Substantia nigra (tissue), 51 donors: ENCODE measurements at places on chromosomes 2 and 18.

GRCh38 chr2:199312931-199313330, 144.8 kb downstream of the SATB2 start:
- no peak for DNase-seq

DNA sequence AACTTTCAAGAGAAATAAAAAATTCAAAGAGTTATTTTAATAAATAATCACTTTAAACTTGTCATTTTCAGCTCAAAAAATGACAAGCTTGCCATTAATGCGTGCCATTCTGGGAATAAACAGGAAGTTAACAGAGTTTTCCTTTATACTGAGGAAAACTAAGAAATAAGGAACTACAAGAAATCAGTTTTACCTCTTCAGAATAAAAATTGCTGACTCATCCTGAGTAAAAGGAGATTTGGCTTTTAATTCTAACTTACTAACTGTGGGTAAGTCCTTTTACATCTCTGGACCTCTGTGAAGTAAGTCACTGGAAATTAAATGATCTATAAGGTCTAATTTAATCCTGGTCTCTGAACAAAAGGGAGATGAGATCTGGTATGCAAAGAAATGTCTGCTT, 16.1 kb downstream of the CEBPZ start:
- no peak for DNase-seq

DNA sequence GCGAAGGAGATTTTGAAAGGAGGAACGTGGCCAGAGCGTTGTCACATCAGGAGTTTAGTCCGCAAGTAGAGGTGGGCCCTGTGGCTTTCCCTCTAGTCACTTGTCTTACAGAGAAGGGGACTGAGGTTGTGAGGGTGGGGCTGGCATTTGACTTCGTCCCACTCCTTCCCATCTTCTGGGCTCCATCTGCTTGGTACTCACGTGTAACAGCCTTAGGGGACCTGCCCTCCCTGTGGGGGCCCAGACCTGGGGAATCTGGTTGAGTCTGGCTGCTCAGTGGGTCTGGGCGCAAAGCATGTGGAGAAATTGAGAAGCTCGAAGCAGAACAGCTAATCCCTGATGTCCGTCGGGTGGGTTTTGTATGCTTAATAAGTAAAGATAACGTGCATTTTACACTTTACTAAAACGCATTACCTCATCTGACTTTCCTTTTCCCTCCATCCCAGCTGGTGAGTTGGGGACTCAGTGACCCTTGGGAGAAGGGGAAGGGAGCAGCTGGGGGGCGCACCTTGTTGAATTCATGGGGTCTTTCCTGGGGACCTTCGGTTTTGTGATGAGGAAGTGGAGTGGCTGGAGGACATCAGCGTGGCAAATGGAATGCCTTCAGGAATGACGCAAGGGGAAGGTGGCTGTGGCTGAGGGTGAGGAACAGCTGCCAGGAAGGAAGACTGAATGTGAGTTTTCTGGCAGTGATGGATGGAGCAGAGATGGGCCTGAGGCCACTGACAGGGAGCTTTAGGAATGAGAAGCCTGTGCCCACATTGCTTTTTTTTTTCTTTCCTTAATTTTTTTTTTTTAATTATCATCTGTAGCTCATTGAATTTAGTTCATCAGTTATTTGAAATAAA, 44.8 kb downstream of the ASAP2 start:
- DNase-seq, result no peak

GRCh38 chr2:234722176-234722575, 225.3 kb upstream of the ARL4C start:
- no peak for DNase-seq

DNA sequence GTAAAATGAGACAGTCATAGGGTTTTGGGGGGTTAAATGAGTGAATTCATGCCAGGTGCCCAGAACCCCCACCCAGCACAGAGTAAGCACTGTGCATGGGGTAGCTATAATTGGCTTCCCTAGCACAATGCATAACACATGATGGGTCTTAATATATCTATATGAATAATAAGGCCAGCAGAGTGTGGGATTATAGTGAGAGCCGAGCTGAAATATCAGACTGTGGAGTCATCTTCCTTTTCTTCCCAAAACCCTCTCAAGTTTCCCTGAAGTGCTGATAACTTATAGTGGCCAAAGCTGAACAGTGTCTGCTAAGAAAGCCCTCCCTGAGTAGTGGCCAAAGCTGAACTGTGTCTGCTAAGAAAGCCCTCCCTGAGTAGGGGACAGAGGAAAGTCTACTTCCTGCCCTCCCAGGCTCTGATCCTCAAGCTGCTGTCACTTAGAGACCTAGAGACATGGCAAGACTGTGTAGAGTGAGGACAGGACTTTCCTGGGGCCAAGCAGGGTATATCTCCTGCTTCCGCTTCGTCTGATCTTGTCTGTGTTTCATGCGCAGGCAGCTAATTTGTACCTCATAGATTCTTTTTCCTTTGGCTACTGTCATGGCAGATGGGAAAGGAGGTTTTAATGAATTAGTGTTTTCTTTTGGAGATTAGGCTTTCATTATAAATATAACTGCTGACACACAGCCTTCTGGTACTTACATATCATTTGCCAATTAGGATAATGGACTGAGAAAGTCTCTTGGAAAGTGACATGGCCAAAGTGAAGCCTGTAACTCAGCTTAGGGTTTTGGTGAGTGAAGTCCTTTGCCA, 94.9 kb downstream of the FHOD3 start:
- DNase-seq, result no peak

- no peak for DNase-seq
Measured at GRCh38 chr2:190355968-190356644, 12.7 kb downstream of the INPP1 start.

- DNase-seq, result no peak
Measured at GRCh38 chr2:52805901-52806410, 961.6 kb upstream of the CHAC2 start.

- DNase-seq, result no peak
Measured at GRCh38 chr2:169637620-169638019, 53.5 kb downstream of the PPIG start.

DNA sequence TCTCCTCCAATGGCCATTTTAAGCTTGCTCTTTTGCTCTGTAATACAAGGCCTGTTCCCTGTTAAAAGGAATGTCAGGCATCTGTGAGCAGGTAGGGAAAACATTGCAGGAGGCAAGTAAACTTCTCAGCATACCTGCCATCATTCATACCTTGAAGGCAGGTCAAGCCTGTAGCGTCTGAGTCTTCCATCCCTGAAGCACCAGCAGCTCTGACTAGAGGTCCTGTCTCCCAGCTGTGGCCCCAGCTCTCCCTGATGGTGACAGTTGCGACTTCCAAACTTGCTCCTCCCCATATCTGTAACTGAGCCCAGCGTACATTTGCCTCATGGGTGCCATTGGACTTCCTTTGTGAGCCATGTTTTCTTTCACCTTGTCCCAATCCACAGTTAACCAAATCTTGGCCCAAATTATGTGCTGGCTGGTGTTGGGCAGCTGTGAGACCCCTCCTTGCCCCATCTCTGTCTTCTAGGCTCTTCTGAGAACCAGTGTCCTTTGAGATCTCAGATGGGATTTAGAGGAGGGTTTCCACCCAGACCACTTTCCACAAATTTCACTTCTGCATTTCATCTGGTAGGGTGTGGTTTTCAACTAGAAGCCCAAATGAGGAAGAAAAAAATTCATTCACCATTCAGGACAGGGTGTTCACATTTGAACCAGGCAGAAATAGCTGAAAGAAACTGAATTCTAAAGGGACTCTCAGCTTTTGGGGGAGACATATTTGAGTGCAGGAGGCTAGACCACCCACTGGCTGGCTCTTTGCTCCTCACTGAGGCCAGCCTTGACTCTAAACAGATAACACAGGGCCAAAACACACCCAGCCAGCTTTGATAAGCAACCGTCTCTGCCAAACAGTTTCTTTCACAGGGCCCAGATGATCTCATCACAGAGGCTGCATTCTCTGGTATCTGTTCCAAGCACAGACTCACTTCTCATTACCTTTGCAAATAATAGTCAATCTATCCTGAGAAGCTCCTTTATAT, 66.4 kb upstream of the MSH2 start:
- no peak for DNase-seq

- DNase-seq, result no peak
Measured at GRCh38 chr18:6781142-6781714, 51.7 kb downstream of the ARHGAP28 start.

DNA sequence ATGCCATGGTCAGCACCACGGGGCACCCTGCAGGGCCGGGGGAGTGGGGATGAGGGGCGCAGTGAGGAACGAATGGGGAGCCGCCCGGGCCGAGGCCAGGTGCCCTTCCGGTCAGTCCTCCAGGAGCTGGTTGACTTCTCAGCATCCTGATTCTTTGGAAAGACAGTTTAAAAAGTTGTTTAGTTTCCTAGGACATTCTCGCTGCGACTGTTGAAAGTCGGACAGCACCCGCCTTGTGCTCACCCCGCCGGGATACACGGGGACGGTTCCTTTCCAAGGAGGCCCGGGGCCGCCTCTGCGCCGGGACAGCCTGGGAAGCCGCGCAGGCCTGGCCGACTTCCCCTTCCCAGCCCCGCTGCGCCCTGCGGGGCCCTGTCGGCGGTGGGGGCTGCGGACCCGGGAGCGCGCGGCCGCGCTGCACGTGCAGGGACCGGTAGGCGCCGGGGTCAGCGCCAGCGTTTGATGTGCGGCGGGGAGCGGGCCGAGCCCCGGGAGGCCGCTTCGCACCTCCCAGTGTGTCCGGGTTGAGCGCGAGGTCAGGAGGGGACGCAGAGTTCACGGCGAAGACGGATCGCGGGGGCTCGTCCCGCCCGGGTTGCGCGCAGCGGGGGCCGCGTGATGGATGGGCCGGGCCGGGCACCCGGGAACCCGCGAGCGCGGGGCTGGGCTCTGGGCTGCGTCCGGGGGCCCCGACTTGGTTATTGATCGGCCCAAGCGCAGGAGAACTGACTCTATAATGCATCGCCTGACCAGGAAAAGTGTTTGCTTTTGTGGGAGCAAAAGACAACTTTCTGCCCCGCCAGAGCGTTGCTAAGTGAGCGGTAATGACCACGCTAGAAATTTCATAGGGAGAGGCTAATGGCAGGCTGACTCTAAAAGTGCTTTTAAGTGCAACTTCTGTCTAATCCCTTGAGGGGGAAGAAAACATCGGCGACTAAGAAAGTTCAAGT, 28.0 kb upstream of the SMIM21 start:
- DNase-seq, result peak; percentile 22

GRCh38 chr18:79912994-79913831, 38.2 kb downstream of the SLC66A2 start:
- DNase-seq, result no peak

DNA sequence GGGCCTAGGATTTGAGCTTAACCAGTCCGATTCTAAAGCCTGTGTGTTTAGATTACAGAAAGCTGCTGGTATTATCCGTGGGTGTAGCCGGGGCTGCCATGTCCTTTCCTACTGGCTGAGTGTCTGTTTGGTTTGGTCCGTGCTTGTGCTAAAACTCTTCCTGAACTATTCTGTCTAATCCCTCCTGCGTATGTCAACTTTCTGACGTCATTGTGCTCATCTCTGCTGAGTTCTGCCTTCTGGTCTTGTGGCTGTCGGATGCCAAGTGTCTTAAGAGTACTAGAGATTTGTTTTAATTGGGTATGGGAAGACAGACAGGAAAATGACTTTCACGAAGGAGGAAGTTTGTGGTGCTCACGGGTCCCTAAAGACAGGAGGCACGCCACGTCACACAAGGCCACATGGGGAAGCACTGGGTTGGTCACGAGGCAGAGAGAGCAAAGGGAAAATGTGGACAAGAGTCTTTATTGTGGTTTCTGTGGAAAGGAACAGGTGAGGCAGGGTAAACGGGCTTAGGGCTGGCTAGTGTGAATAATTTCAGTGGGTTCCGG, 31.8 kb upstream of the NTSR2 start:
- DNase-seq, result no peak

- DNase-seq, result no peak
Measured at GRCh38 chr2:18910843-18911242, 321.5 kb upstream of the NT5C1B start.

DNA sequence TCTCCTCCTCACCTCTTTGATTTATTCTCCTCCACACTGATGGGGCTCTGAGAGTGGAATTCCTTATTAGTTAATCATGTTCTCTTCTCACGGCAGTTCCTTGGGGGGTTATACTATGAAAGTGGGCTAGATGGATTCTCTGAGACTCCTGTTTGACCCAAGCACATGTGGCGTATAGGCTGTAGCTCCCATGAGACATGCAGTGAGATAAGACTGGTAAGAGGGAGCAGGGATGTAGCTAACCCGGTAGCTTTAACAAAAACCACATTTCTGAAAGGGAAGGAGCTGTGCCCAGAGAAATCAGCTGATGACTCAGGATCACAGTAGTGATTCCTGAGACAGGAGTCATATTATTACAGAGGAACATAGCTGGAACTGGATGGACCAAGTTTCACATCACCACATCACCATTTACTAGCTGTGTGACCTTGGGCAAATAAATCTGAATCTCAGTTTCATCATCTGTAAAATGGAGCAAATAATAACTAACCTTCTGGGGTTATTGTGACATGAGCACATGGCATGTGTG, 82.9 kb downstream of the CRIM1 start:
- no peak for DNase-seq

GRCh38 chr2:119264781-119265692, 41.4 kb downstream of the STEAP3 start:
- DNase-seq, result no peak

DNA sequence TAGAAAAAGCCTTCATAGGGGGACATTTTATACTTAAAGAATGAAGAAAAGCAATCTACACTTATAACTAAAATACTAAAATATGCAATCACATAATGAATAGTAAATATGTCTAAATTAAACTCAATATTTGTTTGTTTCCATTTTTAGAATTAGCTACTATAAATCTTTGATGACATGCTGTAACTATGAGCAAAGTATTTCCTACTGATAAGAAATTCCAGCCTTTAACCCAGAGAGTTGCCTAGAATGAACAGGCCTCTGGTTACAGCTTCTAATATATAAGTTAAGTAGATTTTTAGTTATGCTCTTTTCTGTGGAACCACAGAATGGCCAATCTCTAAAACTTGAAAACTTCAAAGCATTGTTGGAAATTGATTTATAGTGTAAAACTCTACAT, 1465.6 kb upstream of the ZEB2 start:
- DNase-seq, result no peak

GRCh38 chr2:190916829-190917228, 36.2 kb downstream of the GLS start:
- DNase-seq, result no peak

DNA sequence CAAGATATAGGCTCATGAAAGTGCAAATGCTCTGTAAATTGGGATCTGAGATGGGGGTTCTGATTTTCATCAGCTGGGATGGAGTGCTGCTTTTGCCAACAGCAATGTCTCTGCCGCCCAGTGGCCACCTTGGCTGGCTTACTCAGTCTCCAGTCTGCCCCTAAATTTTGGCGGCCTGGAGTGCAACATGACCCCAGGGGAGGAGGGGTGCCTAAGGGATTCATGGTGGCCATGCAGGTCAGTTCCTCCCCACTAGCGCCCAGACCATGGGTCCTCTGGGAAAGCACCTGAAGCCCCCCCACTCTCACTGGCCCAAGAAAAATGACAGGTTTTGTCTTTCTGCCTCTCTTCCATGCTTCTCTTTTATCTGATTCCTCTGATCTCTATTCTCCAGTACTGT, 45.0 kb downstream of the SLC4A3 start:
- DNase-seq, result no peak

GRCh38 chr2:97766567-97766966, 53.2 kb downstream of the ZAP70 start:
- no peak for DNase-seq
